ENCODE measurements at places on chromosomes 5 and 9.

- DNase-seq, result no peak
Observed at GRCh38 chr9:135766251-135766650, 64.3 kb downstream of the KCNT1 start.

DNA sequence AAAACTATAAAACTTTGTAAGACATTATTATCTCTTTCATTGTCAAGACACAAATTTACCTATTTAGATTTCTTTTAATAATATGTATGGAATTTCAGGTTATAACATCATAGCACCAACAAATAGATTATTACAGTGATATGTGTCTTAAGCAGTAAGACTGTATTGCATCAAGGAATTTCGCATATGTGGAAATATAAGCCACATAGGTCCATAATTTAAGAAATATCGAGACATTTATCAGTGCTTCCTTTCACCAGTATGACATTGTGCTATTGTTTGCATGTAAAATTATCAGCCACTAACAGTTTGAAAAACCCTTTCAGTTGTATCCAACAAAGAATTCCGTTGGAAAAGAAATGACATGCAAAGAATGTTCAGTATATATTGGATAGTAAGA lies 186.7 kb upstream of the RASA1 start:
- DNase-seq, result no peak

DNA sequence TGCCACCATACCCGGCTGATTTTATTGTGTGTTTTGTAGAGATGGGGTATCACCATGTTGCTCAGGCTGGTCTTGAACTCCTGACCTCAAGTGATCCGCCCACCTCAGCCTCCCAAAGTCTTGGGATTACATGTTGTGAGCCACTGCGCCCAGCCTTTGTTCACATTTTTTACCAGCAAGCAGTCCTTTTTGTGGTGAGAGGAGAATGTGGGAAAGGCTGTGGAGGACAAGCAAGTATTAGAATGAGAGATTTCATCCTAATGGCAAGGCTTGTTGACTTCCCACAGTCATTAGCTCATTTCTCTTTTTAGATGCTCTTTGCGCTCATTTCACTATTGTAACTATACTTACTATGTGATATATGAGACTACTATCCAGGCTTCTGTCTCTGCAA lies 6.1 kb downstream of the IL31RA start:
- DNase-seq, result no peak

- DNase-seq, result no peak
Observed at GRCh38 chr9:95363051-95363841, 45.7 kb upstream of the FANCC start.

DNA sequence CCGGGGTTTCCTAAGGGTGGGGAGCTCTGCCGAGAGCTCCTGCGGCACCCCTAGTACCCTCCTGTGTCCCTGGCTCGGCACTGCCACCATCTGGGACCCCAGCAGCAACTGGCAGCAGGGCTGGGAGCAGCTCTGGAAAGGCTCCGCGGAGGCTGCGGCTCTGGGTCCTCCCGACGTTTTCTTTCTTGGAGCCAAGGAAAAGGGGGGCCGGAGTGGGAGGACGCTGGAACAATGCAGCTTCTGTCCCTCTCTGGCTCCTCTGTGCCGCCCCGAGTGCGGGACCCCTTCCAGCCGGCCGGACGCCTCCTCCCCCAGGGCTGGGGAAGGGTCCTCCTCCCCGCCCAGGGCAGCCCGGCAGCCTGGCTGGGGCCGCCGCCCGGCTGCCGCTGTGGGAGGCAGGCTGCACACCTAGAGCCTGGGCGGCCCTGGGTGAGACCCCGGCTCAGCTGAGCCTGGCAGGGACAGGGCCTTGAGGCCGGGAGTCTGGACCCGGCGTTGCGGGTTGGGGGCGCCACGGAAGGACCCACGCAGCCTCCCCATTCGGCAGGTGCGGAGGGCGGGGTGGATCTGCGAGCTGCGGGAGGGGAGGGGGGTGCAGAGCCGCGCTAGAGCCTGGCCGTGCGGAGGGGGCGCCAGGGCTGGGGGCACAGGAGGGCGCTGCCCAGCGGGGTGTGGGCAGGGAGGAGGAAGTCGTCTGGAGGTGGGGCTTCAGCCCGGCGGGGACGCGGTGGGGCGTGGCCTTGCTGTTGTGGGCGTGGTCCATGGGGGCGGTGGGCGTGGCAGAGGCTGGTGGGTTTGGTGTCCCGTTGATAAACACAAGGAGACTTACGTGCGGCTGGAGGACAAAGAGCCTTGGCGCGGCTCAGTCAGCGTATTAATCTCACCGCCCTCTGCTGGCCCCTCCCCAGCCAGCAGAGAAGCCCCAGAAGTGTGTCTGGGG lies 15.1 kb downstream of the GPSM1 start:
- no peak for DNase-seq
